Activated CD4-positive, alpha-beta T cell treated with anti-CD3 and anti-CD28 coated beads, Interleukin-2, amount 50 U/mL, for 48 hours (primary cell): ENCODE measurements at places on chromosomes 1 and 21.
A peak's percentile ranks its signal among the peaks of the same experiment; 100 is the strongest.

DNA sequence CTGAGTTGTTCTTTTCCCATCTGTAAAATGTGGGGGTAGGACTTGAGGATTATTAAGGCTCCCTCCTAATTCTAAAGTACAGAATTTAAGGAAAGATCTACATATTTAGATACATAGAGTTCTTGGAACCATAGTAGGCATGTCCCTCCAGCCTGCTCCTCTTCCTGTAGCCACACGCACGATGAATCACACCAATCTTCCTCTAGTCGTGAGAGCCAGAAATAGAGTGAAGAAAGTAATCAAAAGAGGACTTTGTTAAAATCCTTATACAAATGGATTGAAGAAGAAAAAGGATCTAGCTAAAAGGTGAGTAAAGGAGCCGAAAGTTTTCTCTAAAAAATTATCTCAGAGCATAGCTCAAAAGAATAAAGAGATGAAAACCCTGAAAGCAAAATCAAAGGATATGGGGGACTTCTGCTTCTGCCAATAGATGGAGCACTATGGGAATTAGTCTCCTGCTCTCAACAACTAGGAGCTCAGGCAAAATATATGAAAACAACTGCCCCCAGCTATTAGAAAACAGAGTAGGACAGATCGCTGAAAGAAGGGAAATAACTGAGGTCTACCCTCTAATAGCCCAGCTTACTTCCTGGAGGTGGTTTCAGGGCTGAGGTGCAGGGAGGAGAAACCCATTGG lies 8.5 kb downstream of the C1orf141 start:
- no peak for DNase-seq

GRCh38 chr1:15775706-15776105 lies 17.1 kb downstream of the FBLIM1 start:
- DNase-seq = no peak

GRCh38 chr1:87976316-87976715 lies 647.6 kb downstream of the LMO4 start:
- no peak for DNase-seq

GRCh38 chr1:160567858-160568682 lies 11.2 kb downstream of the CD84 start:
- DNase-seq = peak; percentile 72
